ENCODE measurements at places on chromosomes 6 and 20. TPM values are rescaled to one million over a fixed set of nuclear protein-coding genes. Genes with fewer than 3 reads are reported as not detected.

Gene BANF2
- total RNA-seq, result not detected

Gene C6orf118
- 0.57 TPM for total RNA-seq

Gene WFDC9
- not detected for total RNA-seq

Gene C6orf120
- 23.6 TPM for total RNA-seq

Gene TSPO2
- not detected for total RNA-seq

Gene KIAA0408
- total RNA-seq, result 1.5 TPM

Gene CCN6
- total RNA-seq, result not detected

Gene PCK1
- not detected for total RNA-seq

Gene VSX1
- total RNA-seq, result not detected

Gene CTAGE9
- total RNA-seq, result not detected

Measured in prostate gland (tissue), 2 donors.